ENCODE measurements at places on chromosomes 6 and 20.

- no peak for DNase-seq
Observed at GRCh38 chr6:140049251-140049650, 674.8 kb upstream of the CITED2 start.

DNA sequence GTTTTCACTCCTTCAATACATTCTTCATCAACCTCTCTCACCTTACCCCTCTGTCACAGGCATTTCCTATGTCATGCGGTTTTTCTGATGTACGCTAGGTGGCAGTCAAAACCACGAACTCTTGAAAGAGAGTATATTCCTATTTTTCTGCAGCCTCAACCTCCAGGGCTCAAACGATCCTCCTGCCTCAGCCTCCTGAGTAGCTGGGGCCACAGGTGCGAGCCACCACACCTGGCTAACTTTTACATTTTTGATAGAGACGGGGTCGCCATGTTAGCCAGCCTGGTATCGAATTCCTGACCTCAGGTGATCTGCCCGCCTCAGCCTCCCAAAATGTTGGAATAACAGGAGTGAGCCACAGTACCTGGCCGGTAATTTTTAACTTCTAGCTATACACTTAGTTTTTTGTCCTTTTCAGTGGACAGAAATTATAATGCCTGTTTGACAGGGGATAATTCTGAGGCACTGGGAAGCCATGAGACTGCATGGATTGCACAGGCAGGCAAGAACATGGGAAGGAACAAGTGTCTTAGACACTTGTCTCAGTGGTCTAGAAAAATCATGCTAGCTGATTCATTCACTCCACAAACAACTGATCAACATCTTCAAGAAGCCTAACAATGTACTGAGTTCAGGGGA is 22.5 kb upstream of the HFE start:
- no peak for DNase-seq

GRCh38 chr20:13183005-13183404 is 38.1 kb upstream of the ISM1 start:
- no peak for DNase-seq

DNA sequence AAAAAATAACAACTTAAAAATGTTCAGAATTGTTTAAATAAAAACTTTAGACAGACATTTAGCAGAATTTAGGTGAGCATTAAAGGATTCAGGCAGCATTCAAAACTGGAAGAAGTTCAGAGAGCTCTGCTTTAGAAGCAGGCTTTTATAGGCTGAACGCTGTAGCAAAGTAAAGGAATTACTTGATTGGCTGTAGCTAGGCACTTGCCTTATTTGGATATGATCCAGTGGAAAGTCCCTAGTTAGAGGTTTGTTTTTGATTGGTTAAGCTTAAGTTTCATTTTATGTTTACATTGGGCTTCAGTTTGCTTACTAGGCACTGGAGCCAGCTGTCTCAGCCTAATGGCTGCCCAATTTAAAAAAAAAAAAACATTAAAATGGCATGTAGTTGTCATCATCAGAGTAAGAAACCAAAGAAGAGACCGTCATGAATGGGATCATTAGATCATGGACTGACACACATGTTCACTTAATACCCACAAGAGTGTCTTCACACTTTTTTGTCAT is 65.1 kb downstream of the CBFA2T2 start:
- DNase-seq, result peak; percentile 9

GRCh38 chr6:81547149-81547548 is 205.3 kb downstream of the TENT5A start:
- DNase-seq, result no peak

- DNase-seq, result no peak
Observed at GRCh38 chr20:4519534-4519933, 202.2 kb upstream of the PRND start.

- no peak for DNase-seq
Observed at GRCh38 chr6:52517502-52518278, 59.2 kb downstream of the TRAM2 start.

DNA sequence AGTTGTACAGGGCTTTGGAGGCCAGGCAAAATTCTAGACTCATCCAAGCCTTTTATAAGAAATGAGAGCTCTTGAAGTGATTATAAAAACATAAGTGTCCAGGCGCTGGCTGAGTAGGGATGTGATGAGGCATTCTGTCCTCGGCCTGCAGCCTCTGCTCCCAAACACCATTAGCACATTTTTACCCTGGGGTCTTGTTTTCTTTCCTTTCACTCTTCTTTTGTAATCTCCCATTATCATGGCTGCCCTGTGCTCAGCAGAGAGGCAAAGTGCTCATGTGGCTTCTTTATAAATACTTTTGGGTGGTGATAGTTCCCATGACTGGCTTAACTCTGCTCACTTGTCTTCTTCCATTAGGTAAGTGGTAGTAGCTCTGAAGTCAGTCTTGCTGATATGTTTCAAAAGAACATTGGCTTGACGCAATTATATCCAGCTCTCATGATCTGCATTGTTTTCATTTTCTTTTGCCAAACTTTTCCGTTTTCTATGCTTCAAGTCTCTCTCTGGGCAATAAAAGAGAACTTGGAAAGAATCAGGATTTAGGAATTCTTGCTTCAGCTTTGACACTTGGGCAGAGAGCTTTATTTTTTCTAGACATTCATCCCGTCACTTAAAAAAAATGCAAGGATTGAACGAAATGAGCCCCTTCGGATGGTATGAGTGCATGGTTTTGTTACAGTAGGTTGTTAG is 61.1 kb downstream of the CAP2 start:
- DNase-seq, result no peak

DNA sequence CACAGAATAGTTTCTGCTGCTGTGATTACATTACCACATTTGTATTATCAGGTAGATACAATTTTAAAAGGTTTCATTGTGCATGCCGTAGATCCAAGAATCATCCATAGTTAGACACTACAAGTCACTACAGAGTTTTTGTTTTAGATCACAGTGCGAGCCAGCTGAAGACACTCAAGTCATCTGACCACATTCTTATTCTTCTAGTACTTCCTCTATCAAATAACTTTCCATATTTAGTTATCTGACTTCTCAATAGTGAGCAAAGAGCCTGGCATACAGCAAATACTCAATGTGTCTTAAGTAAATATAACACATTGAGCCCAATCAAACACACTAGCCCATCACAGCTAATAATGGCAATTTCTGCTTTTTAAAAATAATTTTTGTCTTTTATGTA is 195.4 kb downstream of the ASCC3 start:
- DNase-seq, result no peak

Data from stimulated activated CD8-positive, alpha-beta memory T cell treated with anti-CD3 and anti-CD28 coated beads, Interleukin-4, amount 100 ng/mL, for 1 hour (primary cell).